MV-4-11 (cell line): ENCODE measurements at places on chromosomes 12 and 14.

DNA sequence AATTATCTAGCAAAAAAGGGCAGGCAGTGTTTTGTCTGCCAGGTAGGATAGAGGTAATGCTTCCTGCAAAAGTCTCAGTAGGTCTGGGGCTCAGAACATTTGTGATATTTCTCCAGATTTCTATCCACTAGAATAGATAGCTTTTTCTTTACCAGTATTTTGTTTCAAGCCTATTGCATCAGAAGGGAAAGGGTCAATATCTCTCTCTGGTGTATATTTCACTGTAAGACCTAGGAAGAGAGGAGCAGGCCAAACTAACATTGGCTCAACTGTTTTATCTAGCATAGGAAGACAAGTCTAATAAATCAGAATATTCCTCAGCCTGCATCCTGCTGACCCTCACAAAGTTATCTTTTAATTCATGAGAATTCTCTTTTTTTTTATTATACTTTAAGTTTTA, 106.7 kb upstream of the DAAM1 start:
- DNase-seq, result no peak

- DNase-seq, result peak; percentile 36
These were observed 465.2 kb downstream of the PCNX1 start for GRCh38 chr14:71372411-71372838.

GRCh38 chr12:116441292-116441691, 117.9 kb upstream of the MAP1LC3B2 start:
- DNase-seq, result peak; percentile 23

- no peak for DNase-seq
These were observed 24.5 kb downstream of the HRK start for GRCh38 chr12:116856729-116857128.

DNA sequence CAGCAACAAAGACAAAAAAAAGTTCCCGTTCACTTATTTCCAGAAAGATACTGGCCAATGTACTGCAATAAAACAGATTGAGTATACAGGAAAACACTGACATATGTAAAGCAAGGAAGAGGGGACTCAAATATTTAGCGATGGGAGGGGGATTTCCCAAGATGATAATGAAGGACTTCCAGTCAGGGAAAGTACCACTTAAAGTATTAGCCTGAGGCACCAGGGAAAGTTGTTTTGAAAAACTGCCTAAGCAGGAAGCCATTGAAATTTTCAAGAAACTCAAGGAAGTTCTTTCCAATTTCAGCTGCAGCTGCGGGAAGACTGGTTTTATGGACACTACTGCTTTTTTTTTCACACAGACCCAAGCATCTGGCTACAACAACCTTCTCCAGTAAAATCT, 1007.4 kb upstream of the NOVA1 start:
- no peak for DNase-seq

DNA sequence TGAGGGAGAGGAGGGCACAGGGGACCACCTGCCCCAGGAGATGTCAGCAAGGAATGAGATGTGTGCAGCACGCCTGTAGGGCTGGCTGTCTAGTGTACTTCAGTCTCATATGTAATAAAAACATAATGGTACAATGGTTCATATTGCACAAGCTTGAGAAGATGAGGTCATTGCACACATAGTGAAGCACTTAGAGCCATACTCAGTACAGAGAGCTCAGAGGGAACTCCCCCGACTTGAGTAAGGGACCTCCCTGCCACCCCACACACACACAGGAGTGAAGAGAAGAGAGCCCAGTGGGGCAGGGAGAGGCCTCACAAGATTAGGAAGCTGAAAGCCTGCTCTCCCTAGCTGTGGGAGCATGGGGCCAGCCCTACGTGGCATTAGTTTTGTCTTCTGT, 61.5 kb downstream of the SLC6A12 start:
- DNase-seq, result peak; percentile 53

GRCh38 chr12:49253033-49253623, 11.8 kb upstream of the TUBA1C start:
- DNase-seq, result no peak

GRCh38 chr12:46942579-46942978, 116.8 kb upstream of the SLC38A4 start:
- DNase-seq, result no peak

DNA sequence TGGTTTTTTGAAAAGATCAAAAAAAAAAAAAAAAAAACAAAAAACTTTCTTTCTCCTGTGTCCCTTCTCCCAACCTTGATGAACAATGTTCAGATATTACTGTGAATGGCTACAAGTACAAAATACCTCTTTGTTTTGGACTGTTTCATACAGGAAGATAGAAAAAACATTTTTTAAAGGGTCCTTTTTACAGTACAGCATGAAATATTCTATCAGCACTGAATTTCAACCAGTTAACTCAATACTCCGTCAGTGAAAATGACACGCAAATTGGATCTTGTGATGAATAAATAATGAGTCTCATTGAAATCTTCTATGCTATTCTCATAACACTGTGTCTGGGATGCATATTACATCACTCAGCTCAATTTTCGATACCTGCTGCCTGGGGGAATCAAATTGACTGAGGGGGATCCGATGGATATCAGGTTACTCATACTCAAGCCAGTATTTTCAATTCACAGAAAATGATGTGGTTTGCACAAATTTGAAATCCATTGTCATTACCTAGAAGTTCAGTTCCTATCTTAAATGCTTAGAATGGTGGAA, 179.6 kb downstream of the TMTC2 start:
- DNase-seq, result no peak

- no peak for DNase-seq
These were observed 121.3 kb downstream of the PTPRO start for GRCh38 chr12:15443611-15444010.

- no peak for DNase-seq
These were observed 1262.9 kb downstream of the TMEM121 start for GRCh38 chr14:106789318-106789717.

GRCh38 chr12:126507231-126507630, 1442.0 kb downstream of the AACS start:
- peak; percentile 80 for DNase-seq

GRCh38 chr12:42587601-42588523, 1.7 kb downstream of the PRICKLE1 start:
- peak; percentile 6 for DNase-seq

GRCh38 chr12:104049903-104050356, at the start of gene GLT8D2:
Gene GLT8D2, minus strand, starts transcription at chr12:104050187. Its CDS starts 30,539 bp downstream, at chr12:104019648.
- no peak for DNase-seq

DNA sequence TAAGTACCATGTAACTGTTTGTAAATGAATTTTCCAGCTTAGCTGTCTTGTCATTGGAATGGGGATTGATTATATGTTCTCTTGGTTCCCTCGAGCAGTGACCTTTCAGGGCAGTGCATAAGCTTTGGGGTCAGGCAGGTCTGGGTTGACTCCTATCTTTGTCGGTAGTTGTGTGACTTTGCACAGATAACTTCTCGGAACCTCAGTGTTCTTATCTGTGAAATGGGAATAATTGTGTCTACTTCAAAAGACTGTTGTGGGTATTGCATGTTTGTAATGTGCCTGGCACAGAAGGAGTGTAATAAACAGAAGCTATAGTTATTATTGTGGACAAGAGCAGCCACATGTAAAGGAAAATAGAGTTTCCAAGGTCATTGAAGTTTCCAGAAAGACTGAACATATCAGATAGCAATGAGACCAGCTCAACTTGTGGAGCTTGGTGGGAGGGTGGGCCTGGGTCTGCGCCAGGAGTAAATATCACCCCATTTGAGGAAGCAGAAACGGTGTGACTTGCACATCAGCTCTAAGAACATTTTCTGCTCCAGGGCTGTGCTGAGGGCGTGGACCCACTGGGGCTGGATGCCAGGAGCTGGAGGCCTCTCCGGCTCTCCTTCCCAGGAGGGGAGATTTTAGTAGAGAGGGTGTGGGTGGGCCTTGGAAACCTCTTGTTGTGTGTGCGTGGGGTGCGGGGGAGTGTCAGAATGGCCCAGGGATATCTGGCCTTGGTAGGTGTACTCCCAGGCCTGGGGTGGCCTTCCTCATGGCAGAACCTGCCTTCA, 19.7 kb downstream of the FOS start:
- DNase-seq, result peak; percentile 60

DNA sequence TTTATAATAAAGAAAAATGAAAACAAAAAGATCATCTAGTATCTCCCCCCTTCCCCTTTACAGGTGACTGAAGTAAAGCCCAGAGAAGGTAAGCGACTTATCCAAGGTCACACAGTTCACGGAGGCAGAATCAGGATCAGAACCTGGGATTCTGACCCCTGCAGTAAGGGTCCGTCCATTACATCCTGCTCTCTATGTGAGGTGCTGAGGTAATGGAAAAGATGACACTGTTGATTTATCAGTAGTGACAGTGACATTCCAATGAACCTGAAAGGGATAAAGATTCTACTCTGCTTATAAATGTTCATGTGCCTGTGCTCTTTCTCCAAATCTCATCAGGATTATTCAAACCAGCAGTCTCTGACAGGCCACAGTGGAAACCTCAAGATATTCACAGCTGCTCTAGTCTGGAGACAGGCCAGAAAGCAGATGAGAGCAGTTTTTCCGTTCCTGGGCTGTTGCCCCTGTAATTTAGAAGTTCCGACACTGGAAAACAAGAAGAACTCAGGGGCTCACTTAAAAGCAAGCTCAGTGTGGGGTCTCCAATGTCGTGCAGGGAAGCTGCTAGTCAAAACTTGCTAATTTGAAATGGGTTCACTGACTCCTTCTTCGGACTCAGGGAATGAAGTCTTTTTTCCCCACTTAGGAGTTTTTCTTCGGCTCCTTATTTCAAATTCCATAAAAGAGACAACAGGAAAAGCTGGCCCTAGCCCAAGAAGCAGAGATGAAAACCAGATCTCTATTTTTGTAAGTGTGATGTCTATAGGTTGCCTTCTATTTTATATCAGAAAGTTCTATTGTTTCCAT, 131.8 kb upstream of the EEA1 start:
- peak; percentile 38 for DNase-seq

DNA sequence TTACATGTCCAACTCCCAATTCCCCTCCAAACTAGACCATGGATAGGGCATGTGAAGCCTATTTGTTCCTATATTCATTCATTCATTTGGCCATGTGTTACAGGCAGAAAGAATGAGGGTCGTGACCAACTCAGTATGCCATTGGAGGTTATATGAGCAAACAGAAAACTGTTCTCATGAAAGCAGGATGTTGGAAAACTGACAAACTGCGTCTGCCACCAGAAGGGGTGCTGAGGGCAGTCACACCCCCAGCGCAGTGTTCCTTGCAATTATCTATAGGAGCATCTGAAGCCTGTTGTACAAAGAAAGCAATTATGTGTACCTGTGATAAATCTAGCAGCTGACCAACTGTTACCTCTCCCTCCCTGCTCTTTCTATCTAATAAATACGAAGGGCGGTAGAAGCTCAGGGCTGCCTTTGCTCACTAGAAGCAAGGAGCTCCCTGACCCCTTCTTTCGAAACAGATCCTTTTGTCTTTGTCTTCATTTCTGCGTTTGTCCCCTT, 21.1 kb downstream of the ENTPD5 start:
- no peak for DNase-seq

GRCh38 chr14:54781961-54782750, 120.5 kb downstream of the GCH1 start:
- DNase-seq, result no peak

DNA sequence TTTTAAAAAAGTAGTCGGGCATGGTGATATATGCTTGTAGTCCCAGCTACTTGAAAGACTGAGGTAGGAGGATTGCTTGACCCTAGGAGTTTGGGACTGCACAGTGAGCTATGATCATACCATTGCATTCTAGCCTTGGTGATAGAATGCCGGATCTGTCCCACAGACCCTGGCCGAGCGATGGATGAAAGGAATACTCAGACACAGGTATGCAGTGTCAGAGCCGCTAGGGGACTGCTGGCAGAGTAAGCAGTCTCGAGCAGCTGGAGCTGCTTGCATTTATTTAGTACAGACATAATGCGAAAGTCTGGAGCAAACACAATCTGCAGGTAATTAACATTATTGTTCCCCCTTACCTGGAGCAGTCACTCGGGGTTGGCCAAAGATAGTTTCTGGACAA, 18.6 kb downstream of the AICDA start:
- DNase-seq, result no peak

GRCh38 chr14:22973217-22974032, 8.9 kb downstream of the AJUBA start:
- DNase-seq, result peak; percentile 36

- DNase-seq, result peak; percentile 35
These were observed 453.8 kb downstream of the TMEM121 start for GRCh38 chr14:105980224-105980623.

GRCh38 chr12:68402422-68402821, 70.3 kb upstream of the MDM1 start:
- DNase-seq, result no peak

- DNase-seq, result peak; percentile 75
These were observed 8.3 kb downstream of the NDRG2 start for GRCh38 chr14:21016413-21017190.

DNA sequence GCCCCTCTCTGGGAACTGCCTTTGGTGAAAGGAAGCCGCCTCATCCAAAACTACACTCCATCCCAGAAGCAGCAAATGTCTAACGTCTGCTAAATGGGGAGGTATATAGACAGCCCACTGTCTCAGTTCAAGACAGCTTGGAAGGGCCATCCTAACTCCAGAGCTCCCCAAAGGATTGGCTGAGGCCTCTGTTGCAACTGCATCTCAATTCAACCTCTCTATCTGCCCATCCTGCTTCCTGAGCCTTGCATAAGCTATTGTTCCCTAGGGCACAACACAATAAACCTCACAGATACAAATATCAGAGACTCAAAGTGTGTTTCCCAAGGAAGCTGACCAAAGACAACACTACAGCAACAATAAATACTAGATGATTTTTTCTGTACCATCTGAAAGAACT, 495.2 kb upstream of the SOX5 start:
- DNase-seq, result no peak
